ENCODE measurements at places on chromosomes 1 and 21.

GRCh38 chr1:23274134-23274505 is 56.8 kb upstream of the HTR1D start:
- no peak for DNase-seq

DNA sequence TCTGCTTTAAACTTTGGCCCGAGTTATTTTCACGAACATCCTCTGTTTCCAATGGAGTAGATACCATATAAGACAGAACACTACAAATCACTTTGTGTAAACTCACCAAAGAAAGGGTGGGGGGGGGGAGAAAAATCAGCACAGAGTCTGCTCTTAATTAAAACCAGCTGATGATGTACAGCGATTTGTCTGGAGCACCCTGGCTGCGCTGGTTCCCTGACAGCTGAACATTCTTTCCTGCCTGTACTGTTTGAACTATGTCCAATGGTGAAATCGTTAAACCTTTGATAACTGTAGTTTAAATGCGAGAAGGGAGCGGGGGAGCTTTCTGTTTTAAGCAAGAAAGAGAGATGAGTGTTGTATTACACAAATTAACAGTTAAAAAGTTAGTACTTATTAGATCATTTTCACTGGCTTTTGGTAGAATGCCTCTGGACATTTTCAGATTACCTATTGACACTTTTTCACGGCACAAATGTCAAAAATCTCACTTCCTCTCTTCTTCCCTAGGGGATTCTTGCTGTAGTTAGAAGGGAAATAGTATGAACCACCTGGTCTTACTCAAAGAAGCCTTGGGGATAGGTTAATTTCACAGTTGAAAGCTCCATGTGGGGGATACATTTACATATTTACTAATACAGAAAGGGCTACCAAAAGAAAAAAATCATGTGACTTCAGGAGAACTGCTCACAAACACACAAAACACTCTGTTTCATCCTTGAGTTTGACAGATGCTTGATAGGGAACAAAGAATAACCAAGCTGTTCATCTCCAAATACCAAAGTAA is 140.2 kb upstream of the RUNX1 start:
- DNase-seq: no peak

GRCh38 chr1:97071173-97071572 is 349.6 kb downstream of the PTBP2 start:
- DNase-seq: no peak

DNA sequence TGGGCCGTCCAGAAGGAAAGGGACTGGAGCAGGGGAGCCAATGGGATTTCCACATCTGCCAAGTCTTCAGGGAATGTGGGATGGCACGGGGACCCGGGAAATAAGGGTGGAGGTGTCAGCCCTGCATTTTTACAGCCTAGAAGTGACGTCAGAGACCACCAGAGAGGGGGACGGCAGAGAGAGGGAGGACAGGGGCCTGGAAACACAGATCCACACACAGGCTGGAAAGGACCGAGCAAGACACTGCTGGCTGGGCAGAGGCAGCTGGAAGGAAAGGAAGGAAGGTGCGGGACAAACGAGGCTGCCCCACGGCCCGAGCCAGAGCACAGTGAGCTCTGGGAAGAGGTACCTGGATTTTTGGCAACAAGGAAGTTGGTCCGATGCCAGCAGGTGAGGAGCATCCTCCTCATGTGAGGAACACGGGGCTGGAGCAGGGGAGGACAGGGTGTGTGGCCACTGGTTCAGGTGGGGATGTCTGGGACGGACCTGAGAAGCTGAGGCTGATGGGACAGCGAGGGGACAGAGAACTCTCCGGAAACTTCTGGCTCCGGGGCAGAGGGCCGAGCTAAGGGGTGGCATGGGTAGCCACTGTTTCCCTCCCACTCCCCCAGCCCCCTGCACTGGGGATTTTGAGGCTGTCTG is 138.3 kb downstream of the PGBD5 start:
- DNase-seq: no peak

DNA sequence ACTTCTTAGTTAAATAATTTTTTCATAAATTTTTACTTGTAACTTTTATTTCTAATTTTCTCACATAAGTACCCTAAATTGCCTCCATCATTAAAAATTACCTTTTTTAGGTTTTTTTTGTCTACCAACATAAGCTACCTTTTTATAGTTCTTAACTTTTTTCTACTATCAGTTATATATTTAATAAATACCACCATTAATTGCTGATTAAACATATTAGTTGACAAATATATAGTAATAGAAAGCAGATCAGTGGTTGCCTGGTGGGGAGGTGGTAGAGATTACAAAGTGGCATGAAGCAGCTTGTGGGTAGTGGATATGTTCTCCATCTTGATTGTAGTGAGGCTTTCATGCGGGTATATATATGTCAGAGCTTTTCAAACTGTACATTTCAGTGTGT is 6.1 kb upstream of the SH3BP5L start:
- DNase-seq: no peak

DNA sequence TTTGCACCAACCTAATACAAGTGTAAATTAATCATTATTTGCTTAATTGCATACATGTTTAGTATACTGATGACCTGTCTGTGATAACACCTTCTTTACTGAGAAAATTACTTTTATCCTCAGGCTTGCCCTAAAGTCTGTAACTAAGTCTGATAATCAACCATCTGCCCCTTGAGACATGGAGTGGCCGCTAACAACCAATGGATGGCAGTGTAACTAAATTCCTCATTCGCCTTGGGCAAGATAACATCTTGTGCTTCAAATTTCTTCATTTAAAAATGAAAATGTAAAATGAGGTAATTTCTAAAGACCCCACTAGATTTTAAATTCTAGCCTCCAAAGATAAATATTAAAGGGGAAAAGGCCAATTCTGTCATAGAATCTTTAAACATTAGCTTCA is 85.1 kb downstream of the ENAH start:
- no peak for DNase-seq

GRCh38 chr1:111515291-111516004 is 12.0 kb upstream of the ADORA3 start:
- DNase-seq: peak; percentile 38

All from CD8-positive, alpha-beta T cell (primary cell).